ENCODE measurements at places on chromosomes 7 and 10.

DNA sequence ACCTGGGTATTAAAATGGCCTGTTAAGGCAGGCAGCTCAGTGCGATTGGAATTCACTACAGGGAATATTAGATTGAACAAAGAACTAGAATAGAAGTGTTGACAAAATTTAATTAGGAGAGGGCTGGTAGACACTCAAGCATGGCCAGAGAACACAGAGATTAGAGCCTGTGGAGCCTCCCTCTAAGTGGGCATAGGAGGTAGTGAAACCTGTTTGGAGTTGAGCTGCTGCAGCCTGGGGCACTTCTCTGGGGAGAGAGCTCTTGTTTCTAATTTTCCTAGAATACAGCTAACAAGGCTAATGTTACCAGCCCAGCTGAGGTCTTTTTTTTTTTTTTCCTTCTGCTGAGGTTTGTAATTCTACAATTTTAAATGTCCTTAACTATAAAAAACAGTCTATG, 46.4 kb downstream of the TMEM168 start:
- peak; percentile 4 for DNase-seq

- DNase-seq, result no peak
Measured at GRCh38 chr7:63112764-63113712, 885.6 kb upstream of the ZNF722 start.

DNA sequence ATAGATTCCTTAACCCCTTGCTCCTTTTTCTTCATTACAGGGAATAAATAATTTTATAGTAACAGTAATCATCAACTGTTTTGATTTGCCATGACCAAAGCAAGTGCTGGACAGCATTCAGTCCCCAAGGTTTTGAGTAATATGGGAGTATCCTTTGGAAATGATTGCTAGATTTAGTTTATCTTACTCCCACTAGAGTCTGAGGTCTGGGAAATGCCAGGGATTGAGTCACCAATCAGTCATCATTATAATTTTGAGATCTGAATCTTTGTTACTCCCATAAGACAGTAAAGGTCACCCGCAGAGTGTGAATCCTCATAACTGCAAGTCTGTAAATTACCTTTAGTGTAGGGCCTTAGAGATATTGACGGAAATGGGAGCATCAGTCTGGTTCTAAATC, 133.7 kb upstream of the SEMA3E start:
- DNase-seq, result no peak

GRCh38 chr7:45653209-45653907, 79.2 kb downstream of the ADCY1 start:
- DNase-seq, result no peak

DNA sequence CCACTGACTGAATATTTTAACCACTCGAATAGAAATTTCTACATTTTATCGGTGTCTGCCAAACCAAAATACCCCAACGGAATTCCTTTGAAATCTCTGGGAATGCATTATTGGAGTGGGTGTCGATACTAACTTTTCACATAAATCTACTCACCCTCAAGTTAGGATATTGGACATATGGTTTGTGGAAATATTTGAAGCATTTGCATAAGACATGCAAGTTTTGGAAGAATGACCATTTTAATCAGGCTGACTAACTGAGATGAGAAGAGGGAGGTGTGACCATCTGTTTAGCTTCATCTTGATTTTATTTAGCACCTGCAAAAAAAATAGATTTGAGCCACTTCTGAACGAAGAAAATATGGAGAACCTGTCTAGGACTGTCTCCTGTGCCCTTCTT, 61.2 kb downstream of the KLF6 start:
- DNase-seq, result no peak

- no peak for DNase-seq
Measured at GRCh38 chr7:157978766-157979165, 608.9 kb downstream of the PTPRN2 start.

- peak; percentile 59 for DNase-seq
Measured at GRCh38 chr10:28432210-28432676, 100.7 kb upstream of the WAC start.

GRCh38 chr10:14598809-14599764, 175.6 kb downstream of the FAM107B start:
- no peak for DNase-seq
